ENCODE measurements at places on chromosomes 2 and 18. TPM values are rescaled to one million over a fixed set of nuclear protein-coding genes. Genes with fewer than 3 reads are reported as not detected.

DNA sequence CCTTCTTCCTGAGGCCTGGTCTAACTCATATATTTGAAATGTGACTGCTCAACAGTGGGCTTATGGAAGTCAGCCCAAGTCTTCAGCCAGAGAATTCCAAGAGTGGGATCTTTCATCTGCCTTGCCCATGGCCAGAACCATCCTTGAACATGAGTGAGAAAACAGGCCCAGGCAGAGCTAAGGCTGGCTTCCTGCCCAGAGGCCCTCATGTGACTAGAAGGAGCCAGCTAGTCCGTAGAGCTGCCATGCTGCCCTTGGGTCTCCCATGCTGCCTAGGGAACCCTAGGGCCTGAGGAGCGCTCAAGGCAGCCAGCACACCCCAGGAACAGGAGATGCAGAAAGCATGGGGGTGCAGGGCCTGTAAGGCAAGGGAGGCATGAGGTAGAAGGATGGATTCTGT lies 203.6 kb downstream of the FHOD3 start:
- no peak for DNase-seq

DNA sequence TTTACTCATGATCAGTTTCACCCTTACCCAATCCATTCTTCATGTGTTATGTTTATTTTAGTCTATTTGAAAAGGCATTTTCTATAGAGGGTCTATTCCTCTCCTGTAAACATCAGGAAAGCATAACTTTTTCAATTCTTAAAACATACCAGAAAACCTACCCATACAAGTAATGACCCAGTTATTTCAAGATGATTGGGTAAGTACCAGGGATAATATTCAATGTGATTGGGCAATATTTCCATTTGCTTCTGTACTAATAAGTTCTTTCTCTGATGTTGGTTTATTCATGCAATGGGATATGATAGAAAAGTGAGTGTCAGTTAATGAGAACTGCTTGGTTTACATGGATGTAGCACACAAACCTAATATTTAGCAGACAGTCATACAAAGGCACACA lies 87.6 kb downstream of the CCBE1 start:
- no peak for DNase-seq

DNA sequence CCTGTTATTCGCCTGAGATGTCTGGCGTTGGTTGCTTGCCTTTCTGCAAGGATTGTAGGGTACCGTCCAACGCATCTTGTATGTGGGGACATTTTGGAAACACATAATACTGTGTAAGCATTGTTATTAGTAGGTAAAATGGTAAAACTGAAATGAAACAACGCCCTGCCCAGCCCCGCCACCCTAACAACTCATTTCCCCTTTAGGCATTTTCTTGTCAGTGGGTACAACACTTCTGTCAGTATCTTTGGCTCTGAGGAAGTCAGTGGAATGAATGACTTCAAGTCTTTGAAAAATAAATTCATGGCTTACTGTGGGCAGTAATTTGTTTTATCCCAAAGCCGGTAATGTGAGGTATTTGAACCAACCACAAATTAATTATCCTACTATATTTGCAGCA lies 86.0 kb downstream of the FMNL2 start:
- DNase-seq, result no peak

DNA sequence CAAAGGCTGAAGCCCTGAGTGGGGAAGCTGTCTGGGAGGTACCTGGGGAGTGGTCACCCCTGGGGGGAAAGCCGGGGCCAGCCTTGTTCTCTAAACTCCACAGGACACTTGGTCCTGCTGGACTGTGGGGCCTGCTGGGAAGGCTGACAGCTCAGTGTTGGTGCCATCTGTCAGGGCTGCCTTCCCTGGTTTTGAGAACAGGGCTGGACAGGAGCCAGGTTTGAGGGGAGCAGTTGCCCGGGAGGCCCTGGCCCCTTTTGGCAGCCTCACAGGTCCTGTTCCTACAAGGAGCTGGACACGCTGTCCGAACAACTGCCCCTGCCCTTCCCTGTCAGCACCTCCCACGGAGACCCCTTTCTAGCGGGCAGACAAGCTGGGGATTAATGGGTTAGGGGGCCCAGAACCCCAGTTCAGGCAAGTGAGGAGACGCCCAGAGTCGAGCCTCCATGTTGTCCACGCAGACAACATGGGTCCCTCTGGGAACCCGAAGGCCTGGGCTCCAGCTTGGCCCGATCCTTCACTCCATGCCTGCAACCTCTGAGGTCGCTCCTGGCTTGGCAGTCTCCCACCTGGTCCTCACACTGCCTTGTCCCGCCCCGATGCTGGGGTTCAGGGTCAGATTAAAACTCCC lies 40.8 kb downstream of the ATOH8 start:
- no peak for DNase-seq

- no peak for DNase-seq
Observed at GRCh38 chr2:56590611-56591010, 406.8 kb downstream of the CCDC85A start.

DNA sequence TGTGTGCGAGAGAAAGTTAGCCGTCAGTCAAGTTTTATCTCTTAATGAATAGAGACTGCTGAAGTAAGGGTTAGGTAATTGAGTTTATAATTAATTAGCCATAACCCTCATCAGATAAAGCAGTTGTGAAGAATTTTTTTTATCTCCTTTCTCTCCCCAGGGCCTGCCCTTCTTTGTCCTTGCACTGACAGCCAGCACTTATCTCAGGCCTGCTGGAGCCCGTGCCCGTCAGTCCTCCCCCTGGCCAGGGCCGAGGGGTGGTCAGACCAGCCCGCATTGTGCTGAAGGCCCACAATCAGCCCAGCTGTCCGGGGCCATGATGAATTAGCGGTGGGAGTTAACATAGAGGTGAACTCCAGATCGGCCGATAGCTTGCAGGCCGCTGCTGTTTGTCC lies 315.7 kb downstream of the GBX2 start:
- no peak for DNase-seq

GRCh38 chr2:217559084-217559483 lies 443.7 kb downstream of the TNS1 start:
- no peak for DNase-seq

GRCh38 chr2:180406687-180407086 lies 399.6 kb upstream of the CWC22 start:
- no peak for DNase-seq

GRCh38 chr2:55087936-55088335 lies 37.7 kb upstream of the RTN4 start:
- no peak for DNase-seq

DNA sequence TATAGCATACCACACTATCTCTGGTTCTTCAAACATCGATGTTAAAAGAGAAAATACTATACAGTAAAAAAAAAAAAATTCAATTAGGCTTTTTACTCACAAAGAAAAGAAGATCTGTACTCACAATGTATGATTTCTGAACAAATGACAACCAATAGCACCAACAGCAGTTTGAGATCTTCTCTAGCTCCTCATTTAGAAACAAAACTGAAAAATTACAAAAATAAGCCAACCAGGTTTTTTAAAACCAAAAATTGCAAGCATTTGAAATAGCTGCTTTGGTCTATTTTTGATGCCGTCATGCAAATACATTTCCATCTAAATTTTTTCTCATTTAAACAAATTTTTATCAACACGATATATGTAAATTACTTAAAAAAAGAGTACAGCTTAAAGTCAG lies 34.3 kb upstream of the RALBP1 start:
- DNase-seq, result no peak

- DNase-seq, result no peak
Observed at GRCh38 chr18:46829531-46829930, 72.7 kb upstream of the ST8SIA5 start.

DNA sequence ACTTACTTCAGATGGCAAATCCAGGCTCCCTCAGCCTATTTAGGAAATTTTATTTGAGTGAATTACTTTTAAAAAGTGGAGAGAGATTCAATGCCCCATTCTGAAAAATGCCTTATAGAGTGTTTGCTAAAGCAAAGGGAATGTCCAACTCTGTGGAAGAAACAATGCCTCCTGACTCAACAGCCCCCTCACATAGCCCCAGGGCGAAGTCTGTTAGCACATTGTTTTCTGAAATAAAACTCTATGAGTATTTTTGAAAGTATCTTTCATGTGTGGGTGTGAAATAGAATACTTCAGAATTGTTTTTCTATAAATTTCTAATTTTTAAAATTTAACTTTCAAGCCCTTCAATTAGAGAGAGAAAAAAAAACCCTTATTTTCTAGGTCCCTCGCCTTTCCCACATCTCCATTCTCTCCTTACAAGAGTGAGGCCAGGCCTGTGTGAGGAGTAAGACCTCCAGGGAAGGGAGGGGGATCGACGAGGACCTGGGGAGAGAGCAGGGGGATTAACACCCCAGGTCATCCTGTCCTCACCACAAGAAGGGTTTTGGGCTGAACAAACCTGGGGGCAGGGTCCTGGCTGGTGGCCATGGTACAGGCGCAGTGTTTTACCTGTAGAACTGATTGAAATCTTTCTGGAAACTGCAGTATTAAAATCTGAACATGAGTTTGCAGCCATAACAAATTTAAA lies 141.4 kb downstream of the SNTG2 start:
- no peak for DNase-seq

DNA sequence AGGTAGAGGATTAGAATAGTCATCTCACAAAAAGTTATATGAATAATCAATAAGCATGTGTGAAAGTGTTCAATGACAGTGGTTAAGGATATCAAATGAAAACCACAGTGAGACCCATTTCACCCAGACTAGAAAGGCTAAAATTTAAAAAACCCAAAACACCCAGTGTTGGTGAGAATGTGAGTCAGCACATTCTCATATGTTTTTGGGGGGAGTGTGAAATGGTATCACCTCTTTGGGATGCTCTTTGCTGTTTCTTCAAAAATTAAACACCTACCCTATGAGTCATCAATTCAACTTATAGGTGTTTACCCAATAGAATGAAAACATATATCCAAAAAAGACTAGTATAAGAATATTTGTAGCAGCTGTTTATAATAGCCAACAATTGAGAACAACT lies 69.8 kb downstream of the MAP3K20 start:
- DNase-seq, result no peak

GRCh38 chr2:2633017-2633416 lies 301.9 kb upstream of the MYT1L start:
- DNase-seq, result no peak

GRCh38 chr2:88837511-88838160 lies 146.2 kb downstream of the RPIA start:
- DNase-seq, result no peak

GRCh38 chr2:189599245-189599644 lies 18.7 kb upstream of the SLC40A1 start:
- DNase-seq, result no peak

- DNase-seq, result no peak
Observed at GRCh38 chr2:82317012-82317411, 2012.5 kb upstream of the LRRTM1 start.

DNA sequence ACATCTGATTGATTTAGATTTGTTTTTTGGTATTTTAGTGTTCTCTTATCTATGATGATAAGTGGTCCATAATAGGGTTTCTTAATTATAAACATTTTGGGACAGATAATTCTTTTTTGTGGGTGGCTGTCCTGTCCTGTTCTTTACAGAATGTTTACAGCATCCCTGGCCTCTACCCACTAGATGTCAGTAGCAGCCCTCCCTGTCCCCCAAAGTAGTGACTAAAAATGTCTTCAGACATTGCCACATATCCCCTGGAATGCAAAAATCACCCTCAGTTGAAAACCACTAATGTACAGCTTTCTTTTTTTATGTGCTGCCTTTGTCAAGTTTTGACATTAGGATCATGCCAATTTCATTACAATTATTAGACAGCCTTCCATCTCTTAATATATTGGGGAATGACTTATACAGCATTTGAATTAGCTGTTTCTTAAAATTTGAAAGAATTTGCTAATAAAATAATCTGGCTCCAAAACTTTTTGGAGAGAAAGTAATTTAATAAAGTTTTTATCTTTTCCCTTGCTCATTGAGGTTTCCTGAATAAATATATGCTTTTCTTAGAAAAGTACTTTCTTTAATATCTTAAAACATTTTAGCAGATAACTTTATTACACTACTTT lies 19.5 kb downstream of the WIPF1 start:
- DNase-seq, result no peak

- DNase-seq, result no peak
Observed at GRCh38 chr2:163658556-163658955, 77.3 kb downstream of the FIGN start.

DNA sequence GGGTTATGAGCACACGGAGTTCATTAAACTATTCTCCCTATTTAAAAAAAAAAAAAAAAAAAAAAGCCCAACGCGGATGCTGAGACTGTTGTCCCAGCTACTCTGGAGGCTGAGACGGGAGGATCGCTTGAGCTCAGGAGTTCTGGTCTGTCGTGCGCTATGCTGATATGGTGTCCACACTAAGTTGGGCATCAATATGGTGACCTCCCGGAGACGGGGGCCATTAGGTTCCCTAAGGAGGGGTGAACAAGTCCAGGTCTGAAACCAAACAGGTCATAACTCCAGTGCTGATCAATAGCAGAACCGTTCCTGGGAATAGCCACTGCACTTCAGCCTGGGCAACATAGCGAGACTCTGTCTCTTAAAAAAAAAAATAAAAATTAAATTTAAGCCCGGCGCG lies 12.9 kb upstream of the ANKRD53 start:
- DNase-seq, result no peak

DNA sequence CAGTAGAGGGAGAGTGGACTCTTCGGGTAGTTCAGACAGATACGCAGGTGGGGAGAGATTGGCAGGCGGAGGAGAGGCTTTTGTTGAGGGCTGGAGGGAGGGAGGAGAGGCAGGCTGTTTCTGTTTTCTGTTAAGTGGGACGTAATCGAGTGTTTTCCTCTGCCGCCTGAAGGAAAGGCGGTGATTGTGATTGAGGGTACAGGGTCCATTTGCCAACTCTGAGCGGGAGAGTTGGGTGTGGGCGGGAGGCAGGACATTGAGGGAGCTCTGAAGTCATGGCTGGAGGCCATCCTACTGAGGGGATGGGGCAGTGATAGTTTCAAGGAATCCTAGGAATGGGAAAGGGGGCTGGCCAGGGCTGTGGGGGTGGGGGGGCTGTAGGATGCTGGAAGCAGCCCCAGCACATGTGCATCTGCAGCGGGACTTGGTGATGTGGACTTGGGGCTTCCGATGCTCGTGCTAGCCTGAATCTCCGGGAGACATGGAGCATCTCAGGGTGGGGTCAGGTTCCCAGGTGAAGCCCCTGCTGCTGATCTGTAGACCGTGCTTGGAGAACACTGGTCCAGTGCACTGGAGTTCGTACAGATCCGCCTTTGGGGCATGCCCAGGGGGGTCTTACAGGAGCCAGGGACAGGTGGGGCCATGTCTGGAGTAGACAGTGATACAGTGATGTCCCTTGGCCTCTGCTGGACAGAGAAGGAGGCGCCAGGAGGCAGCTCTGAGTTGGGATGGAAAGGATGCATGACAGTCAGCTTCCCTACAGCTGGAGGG lies 167.5 kb downstream of the AGAP1 start:
- no peak for DNase-seq

GRCh38 chr2:219726916-219727315 lies 99.5 kb downstream of the SLC4A3 start:
- DNase-seq, result no peak

- DNase-seq, result no peak
Observed at GRCh38 chr2:105893011-105893995, 148.6 kb downstream of the NCK2 start.

Gene DLGAP1
- 6.2 TPM for polyA plus RNA-seq

Gene DSG3
- polyA plus RNA-seq, result not detected

Gene CLIP4
- 24.5 TPM for polyA plus RNA-seq

Gene PLCL1
- polyA plus RNA-seq, result 16.8 TPM

Gene GBX2
- 0.52 TPM for polyA plus RNA-seq

Gene LYPD6
- polyA plus RNA-seq, result 18.8 TPM

Gene SERPINB11
- not detected for polyA plus RNA-seq

Gene ANKRD29
- polyA plus RNA-seq, result 0.93 TPM

Gene ZNF407
- 11.4 TPM for polyA plus RNA-seq

Gene RTP5
- not detected for polyA plus RNA-seq

Gene TEX44
- not detected for polyA plus RNA-seq

Gene POU3F3
- 83.8 TPM for polyA plus RNA-seq

Gene NAB1
- polyA plus RNA-seq, result 75.5 TPM

Gene MRPL19
- polyA plus RNA-seq, result 72.6 TPM

Gene AQP12A
- polyA plus RNA-seq, result not detected

Gene EIF2AK3
- 28.0 TPM for polyA plus RNA-seq

Gene SLC4A3
- polyA plus RNA-seq, result 7.9 TPM

Gene GCKR
- polyA plus RNA-seq, result 0.10 TPM

Measured in left kidney (tissue), 8 donors.